ENCODE measurements at places on chromosomes 11 and 22.
A peak's percentile ranks its signal among the peaks of the same experiment; 100 is the strongest.

DNA sequence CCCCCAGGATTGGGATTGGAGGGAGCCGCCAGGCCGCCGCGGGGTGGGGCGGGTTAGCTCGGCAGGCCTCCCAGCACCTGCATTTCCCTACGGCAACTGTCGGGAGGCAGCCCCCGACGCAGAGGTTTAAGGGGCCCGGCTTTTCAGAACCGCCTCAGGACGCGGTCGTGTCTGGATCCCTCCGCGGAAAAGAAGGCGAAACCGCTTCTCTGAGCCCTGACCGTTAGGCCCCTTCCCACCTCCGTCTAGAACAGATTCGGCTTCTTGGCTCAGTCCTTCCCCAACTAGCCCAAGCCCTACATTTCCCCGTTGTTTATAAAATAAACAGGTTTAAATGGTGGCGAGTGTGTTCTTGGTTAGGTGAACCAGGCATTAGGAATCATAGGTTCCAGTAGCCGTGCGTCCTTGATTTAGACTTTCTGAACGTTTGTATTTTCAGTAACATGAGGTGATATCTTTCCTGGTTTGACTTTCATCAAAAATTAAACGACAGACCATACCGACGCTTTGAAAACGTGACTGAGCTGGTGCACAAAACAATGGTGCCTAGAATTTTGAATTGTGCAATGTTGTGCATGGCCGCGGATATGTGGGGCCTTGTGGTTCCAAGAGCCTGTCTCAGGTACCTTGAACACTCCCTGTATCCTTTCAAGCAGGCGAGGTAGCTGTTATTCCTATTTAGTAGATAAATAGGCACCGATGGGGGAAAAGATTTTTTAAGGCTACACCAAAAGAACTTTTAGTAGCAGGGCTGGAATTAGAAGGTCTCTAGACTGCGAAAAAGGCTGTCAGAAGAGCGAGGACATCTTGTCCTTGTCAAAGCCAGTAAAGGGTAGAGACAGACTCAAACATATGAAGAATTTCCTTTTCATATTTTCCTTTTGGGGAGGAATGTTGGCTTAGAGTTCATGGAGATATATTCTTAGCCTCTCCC, 1.2 kb upstream of the HSPA8 start:
- DNase-seq: no peak

- no peak for DNase-seq
These were observed 44.2 kb downstream of the DSCAML1 start for GRCh38 chr11:117752721-117753237.

GRCh38 chr11:116792144-116792868, 627 bp upstream of the APOA5 start:
- DNase-seq: no peak

DNA sequence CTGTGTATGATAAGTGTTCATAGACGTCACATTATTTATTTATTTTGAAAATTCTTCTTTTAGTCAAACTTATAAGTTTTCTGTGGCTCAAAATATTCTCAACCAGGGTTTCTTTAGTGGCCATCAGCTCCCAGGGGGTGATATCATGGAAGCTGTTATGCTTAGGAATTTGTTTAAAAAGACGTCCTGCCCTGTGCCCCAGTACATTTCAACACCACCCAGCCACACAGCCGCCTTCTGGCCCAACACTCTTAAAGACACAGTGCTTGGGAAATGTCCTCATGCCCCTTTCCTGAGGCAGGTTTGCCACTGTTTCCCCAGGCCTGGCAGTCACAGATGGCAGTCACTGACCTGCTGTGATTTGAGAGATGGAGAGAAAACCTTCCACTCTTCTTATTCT, 19.9 kb downstream of the TSKU start:
- no peak for DNase-seq

GRCh38 chr22:27097933-27098332, 440.5 kb downstream of the MIAT start:
- no peak for DNase-seq

GRCh38 chr11:65779919-65780769, 632 bp downstream of the AP5B1 start:
- DNase-seq: peak; percentile 47
